ENCODE measurements at places on chromosomes 12 and 14.

DNA sequence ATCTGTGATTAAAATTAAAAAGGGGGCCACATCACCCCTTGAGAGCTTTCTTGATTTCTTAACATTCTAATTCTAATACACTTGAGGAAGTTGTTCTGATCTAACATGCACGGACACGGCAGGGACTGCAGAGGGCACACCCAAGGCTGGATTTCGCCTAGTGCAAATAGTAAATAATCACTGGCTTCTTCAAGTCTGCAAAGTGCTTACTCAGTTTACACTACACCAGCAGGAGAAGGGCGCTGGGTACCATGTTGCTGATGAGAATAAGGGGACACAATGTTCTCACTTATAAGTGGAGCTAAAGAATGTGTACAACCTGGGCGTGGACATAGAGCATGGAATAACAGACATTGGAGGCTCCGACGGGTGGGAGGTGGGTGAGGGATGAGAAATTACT is 34.2 kb downstream of the TBX5 start:
- DNase-seq: no peak

DNA sequence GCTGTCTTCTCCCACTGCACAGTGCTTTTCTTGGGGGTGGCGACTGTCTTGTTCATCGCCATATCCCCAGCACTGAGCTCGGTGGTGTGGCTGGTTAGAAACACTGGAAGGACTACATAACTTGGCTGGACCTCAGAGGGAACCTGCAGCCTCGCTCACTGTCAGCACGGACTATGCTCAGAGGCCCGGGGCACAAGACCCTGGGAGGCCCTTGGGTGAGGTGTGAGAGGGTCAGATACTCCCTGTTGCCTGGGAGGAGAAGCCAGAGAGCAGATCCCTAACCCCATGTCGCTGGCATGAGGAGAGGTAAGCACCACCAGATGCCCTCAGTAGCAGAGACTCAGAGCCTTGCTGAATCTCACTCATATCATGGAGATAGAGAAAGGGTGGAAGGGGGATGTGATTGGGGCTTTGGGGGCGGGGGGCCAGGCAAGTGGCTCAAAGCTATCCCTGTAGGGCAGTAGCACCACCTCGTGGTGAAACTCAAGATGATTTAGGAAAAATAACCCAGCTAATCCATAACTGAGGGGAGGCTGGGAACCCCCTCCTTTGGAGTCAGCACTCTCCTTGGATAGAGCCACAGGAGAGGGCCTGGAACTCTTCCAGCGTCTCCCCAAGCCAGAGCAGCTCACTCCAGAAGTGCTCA is 18.7 kb upstream of the HDAC7 start:
- peak; percentile 44 for DNase-seq

- no peak for DNase-seq
Observed at GRCh38 chr12:123387508-123388176, 3.7 kb downstream of the KMT5A start.

- DNase-seq: no peak
Observed at GRCh38 chr12:121534495-121535148, 46.2 kb downstream of the KDM2B start.

- no peak for DNase-seq
Observed at GRCh38 chr14:54487771-54488170, 1.0 kb downstream of the GMFB start.

DNA sequence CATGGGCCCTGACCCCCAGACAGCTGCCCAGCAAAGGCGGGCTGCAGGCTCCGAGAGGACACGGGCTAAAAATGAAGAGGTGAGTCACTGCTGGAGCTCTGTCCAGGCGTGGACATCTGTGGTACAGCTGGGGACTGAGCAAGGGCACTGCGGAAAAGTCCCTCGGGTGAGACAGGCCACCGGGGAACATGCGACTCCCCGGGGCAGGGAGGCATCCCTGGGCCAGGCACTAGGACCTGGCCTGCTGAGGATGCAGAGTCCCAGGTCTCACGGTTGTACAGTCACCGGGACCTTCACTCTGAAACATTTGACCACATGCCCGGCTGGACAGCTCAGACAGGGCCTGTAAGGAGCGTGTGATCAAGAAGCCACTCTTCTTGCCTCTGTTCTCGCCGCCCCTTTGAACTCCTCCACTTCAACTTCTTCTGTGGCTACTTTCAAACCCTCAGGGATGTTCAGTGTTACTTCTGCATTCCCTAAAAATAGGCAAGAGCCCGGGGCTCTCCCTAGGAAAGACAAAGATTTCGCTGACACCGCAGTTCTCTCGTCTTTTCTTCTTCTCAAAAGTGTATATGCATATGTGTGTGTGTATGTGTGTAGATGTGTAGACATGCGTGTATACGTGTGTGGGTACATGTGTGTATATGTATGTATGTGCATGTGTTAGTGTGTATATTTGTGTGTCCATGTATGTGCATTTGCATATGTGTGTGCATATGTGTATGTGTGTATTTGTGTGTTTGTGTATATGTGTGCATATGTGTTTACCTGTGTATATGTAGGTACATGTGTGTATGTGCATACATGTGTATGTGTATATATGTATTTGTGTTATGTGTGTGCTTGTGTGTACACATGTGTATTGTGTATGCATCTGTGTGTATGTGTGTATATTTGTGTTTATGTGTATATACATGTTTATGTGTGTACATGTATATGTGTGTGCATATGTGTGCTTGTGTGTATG is 5.0 kb upstream of the RFLNA start:
- DNase-seq: no peak

DNA sequence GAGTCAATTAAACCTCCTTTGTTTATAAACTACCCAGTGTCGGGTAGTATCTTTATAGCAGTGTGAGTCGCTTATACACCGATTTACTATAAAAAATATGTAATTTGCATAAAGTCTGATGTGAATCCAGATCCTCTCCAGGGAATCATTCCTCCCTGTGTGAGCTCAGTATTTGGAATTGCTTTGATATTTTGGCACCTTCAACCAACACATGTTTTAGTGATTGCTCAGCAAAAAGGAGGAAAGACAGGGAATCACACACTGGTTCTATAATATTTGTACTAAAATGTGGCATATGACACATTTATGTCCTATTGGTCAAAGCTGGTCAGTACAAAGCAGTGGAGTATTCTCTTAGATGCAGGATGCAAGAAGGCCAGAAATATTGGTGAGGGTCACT is 703.9 kb upstream of the ATXN7L3B start:
- DNase-seq: no peak

DNA sequence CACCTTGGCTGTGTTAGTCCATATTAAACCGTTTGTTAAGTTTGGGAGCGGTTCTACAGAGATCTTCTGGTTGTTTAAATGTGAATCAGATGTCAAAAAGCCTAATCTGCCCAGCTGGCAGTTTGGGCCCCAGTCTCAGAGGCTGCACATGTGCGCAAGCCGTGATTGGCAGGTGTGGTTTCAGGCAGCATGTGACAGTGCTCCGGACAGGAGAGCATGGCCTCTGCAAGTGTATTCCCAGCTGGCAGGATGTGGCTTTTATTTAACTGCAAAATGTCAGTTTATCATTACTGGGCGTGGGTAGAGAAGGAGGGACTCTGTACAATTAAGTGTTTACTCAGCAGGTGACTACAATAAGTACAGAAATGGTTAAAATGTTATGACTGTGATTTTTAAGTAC is 77.5 kb downstream of the PELI2 start:
- no peak for DNase-seq

DNA sequence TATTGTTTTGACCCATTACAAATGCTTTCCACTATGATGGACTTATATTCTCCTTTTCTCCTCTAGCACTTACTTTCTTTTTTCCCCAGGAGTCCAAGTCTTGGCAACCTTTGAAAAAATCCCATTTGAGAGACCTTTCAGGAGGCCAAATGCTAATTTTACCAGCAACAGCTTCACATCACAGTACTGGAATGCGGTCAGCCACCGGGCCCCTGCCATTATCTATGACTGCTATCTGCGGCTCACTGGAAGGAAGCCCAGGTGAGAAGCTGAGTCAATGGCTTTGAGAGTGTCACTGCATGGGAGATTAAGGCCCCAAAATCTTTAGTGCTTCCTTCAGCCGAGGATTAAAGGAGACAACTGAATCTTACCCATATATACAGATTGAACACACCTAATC is 64.2 kb downstream of the ERGIC2 start:
- DNase-seq: no peak

GRCh38 chr14:77641534-77642341 is 25.3 kb upstream of the SPTLC2 start:
- no peak for DNase-seq

DNA sequence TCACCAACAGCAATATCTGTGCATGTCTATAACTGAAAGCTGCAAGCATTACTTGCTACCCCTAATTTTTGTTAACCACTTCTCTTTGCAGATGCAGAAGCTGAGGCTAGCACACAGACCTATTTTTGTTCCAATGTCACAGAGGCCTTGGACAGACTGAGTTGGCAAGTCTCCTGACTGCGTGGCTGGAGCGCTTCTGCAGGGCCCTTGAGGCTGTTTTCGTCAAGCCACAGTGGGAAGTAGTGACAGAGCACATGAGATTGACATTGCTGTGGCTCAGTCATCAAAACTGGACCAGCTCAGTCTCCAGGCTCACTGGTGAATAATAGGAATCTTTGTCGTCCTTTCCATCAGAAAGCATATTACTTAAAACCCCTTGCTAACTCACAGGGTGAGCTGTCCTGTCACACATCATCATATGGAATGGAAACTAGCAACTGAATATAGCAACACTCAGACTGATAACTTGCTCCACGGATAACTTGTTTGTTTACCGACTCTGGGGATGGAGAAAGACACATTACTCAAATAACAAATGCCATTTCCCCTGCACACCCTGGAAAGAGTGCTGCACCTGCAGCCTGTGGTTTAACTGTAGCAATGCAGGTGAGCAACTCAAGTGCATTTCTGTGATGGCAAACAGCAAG is 43.6 kb upstream of the DDX11 start:
- DNase-seq: no peak

GRCh38 chr12:58247633-58248032 is 306.3 kb downstream of the ATP23 start:
- DNase-seq: peak; percentile 1

GRCh38 chr14:87494010-87494409 is 499.0 kb downstream of the GALC start:
- no peak for DNase-seq

DNA sequence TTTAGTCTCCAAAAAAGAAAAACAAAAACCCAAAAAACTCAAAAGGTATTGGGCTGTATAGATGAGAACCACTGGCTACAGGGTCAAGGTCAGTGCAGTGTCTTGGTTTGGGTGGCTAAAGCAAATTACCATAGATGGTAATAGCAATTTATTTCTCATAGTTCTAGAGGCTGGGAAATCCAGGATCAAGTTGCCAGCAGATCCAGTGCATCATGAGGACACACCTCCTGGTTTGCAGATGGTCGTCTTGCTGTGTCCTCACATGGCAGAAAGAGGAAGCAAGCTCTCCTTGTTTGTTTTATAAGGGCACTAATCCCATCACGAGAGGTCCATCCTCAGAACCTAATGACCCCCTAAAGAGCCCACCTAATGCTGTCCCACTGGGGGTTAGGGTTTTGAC is 11.2 kb downstream of the COX14 start:
- DNase-seq: no peak

DNA sequence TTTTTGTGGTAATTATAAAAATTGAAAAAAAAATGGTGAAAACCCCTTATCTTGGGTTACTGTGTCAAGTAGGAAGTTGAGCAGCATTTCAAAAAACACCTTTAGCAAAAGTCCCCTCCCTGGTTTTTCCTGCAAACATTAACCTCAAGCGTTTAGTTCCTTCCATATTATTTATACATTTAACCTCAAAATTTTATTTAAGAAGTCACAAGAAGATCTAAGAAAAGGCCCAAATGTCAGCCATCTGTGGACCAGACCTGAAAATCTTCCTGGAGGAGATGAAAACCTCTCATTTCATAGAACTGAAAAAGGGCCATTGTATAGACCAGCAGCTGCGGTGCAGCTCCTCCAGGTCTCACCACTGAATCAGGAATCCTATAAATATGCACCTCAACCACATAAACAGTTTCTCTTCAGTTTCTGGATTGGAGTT is 40.4 kb upstream of the BTG1 start:
- DNase-seq: no peak

DNA sequence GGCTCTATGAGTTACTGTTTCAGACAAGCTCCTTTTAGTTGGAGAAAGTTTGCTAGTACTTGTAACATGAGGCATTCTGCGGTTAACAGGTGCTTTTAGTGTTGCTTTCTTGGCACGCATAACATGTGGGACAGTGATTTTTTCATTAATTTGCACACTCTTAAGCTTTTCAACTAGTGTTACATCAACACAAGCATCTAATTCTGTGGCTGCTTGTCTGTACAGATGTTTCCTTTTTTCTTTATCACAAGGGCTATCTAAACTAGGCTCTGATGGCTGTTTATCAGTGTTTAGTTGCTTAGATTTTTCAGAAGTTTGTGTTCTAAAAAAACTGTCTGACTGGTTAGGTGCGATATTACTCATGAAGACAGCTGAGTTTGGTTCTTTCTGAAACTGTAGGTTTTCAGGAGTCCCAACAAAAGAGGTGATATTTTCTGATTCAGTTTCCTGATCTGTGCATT is 120.1 kb downstream of the RALGAPA1 start:
- no peak for DNase-seq

- DNase-seq: no peak
Observed at GRCh38 chr12:84973026-84973425, 60.4 kb upstream of the SLC6A15 start.

DNA sequence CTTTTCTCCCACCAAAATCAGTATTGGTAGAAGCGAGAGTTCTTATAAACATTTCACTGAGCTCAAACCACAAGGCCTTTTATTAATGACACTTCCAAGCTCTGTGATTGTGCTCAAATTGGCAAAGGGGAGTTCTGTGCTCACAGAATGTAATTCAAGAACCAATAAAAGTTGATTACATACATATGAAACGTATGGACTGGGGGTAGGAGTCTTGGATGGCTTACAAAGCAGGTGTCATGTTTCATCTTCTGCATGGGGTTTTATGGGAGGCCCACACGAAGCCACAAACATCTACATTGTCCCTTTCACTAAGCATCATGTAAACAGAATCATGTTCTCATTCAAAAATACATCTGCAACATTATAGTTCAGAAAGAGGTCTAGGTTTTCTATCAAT is 828.3 kb downstream of the VRK1 start:
- no peak for DNase-seq

- DNase-seq: no peak
Observed at GRCh38 chr14:75452900-75453816, 25.3 kb downstream of the JDP2 start.

DNA sequence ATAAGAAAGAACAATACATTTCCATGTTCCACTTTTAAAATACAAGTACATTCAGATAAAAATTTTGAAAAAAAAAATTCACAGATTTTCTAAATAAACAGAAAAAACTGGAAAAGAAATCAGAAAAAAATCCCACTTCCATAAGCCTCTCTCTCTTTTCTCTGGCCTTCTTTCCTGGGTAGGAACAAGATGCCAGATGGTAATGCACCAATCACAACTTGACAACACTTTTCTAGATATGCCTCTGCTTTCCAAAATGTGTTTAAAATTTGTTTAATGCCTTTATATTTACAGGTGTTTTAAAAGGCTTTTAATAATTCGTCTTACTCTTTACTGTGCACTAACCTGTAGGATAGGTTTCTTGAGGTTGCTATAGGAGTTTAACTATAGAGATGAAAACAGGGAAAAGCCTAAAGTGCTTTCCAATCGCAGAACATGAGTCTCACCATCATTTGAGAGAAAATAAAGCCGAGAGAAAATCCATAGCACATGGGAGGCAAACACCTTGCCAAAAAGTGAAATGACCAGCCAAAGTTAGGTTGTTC is 74.2 kb downstream of the TMTC1 start:
- no peak for DNase-seq

Data from HCT116 (cell line).